Thoracic aorta (tissue), 2 donors: ENCODE measurements at places on chromosomes 13 and 19. TPM values are rescaled to one million over a fixed set of nuclear protein-coding genes. Genes with fewer than 3 reads are reported as not detected.

DNA sequence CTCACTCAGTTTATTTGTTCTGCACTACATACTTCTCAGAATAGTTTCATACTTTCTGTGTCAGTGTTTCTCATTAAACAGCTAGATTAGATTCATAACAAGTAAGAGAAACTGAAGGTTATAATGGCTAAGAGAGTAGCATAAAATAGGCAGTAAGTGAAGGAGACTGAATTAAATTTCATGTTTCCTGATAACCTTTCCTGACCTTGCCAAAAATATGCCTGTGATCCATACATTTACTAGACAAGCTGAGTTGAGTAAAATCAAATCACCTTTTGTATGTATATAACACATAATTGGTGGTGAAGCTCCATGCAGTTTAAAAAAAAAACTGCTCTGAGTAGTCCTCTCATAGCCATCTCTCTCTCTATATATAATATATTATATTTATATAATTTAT is 545.3 kb upstream of the PCDH20 start:
- no peaks in the 10 kb centered on the region for H3K4me1 ChIP-seq
- DNase-seq: no peak
- no peak overlapping the region for H3K4me3 ChIP-seq
- no peak overlapping the region for H3K27ac ChIP-seq
- H3K36me3 ChIP-seq: no peaks in the 10 kb centered on the region

GRCh38 chr19:35618857-35619256 is 6.3 kb downstream of the HAUS5 start:
- H3K4me1 ChIP-seq: no peaks in the 10 kb centered on the region
- no peak overlapping the region for H3K4me3 ChIP-seq
- no peaks in the 10 kb centered on the region for H3K36me3 ChIP-seq
- H3K27me3 ChIP-seq: no peaks in the 10 kb centered on the region
- no peak for DNase-seq

The ZNF296 gene
- total RNA-seq: 1.5 TPM

DNA sequence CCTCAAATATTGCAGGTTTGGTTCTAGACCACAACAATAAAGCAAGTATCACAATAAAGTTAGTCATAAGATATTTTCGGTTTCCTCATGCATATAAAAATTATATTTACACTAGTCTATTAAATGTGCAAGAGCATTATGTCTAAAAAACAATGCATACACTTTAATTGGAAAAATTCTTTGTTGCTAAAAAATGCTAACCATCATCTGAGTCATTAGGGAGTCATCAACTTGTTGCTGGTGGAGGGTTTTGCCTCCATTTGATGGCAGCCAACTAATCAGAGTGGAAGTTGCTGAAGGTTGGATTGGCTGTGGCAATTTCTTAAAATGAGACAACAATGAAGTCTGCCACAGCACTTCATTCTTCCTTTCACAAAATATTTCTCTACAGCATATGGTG is 422.3 kb upstream of the GPC6 start:
- no peak overlapping the region for H3K27ac ChIP-seq
- H3K4me3 ChIP-seq: no peak overlapping the region
- H3K27me3 ChIP-seq: no peaks in the 10 kb centered on the region

GRCh38 chr13:86085890-86086289 is 286.7 kb upstream of the SLITRK6 start:
- no peak overlapping the region for H3K4me3 ChIP-seq
- H3K4me1 ChIP-seq: no peaks in the 10 kb centered on the region
- H3K36me3 ChIP-seq: no peaks in the 10 kb centered on the region
- no peak overlapping the region for H3K27ac ChIP-seq

DNA sequence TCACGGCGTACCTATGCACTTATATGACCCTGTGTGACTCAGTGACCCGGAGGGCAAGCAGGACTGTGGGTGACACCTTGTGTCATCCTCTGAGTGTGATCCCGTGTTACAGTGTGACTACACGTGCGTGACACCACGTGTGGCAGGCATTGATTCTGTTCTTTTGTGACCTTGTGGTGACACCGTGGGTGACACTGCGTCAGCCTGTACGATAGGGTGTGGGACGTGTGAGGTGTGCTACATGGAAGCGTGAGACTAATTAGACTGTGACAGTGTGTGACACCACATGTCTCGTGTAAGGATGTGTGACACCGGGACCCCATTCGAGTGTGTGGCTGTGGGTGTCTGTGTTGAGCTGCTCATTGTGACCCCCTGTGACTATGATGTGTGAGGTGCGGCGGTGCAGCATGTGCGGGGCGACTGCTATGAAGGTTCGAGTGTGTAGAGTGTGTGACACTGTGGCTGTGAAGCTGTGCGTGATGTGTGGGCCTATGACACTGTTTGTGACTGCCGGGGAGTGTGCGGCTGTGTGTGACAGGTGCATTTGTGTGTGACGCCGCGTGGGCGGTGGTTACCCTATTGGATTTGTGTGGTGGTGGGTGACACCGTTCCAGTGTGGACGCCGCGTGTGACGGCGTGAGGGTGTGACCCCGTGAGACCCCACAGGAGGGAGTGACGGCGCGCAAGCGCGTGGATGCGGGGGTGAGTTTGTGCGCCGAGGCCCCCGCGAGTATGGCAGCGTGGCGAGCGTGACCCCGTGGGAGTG is 399 bp upstream of the SPTBN4 start:
- no peaks in the 10 kb centered on the region for H3K36me3 ChIP-seq
- no peak for DNase-seq

The SSC5D gene
- 4.3 TPM for total RNA-seq

DNA sequence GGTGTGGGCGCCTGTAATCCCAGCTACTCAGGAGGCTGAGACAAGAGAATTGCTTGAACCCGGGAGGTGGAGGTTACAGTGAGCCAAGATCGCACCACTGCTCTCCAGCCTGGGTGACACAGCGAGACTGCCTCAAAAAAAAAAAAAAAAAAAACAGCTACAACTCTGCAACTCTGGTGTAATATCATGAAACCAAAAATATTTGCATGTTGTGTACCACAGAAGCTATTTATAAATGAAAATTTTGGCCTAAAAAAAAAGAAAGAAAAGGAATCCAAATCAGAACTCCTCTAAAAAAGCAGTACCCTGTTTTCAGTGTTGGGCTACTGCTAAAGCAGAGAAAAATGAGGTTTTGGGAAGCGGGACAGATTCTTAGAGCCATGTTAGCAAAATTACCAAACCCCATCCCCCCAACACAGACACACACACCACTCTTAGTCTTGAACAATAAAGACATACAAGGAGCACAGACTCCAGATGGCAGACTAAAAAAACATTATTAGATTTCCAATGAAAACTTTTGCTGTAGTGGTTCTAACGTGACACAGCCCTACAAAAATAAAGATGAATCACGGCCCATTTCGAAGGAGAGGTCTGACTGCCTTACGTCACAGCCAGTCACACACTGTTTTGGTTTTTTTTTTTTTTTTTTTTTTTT is 51.5 kb downstream of the INSR start:
- peak overlapping the region; percentile 53 for H3K4me3 ChIP-seq
- no peaks in the 10 kb centered on the region for H3K36me3 ChIP-seq
- H3K27me3 ChIP-seq: no peaks in the 10 kb centered on the region
- peaks cover 56% of the 10 kb centered on the region for H3K4me1 ChIP-seq
- DNase-seq: peak; percentile 44

- H3K4me3 ChIP-seq: no peak overlapping the region
- H3K27ac ChIP-seq: no peak overlapping the region
These were observed 197.6 kb downstream of the MAB21L1 start for GRCh38 chr13:35278917-35279316.

The ZNF793 gene
- 12.1 TPM for total RNA-seq

The N4BP2L1 gene
- 31.7 TPM for total RNA-seq

The CEACAM7 gene
- not detected for total RNA-seq

GRCh38 chr13:113974304-113975281 is 717 bp upstream of the C13orf46 start:
- H3K27ac ChIP-seq: no peak overlapping the region
- H3K36me3 ChIP-seq: peaks cover 23% of the 10 kb centered on the region
- H3K27me3 ChIP-seq: no peaks in the 10 kb centered on the region

The UBE2S gene
- 16.3 TPM for total RNA-seq

- DNase-seq: no peak
- H3K4me1 ChIP-seq: peaks cover 18% of the 10 kb centered on the region
- H3K27me3 ChIP-seq: no peaks in the 10 kb centered on the region
- peaks cover 37% of the 10 kb centered on the region for H3K36me3 ChIP-seq
These were observed 580 bp downstream of the EIF3K start for GRCh38 chr19:38619361-38620174.

The SPPL2B gene
- 55.8 TPM for total RNA-seq

DNA sequence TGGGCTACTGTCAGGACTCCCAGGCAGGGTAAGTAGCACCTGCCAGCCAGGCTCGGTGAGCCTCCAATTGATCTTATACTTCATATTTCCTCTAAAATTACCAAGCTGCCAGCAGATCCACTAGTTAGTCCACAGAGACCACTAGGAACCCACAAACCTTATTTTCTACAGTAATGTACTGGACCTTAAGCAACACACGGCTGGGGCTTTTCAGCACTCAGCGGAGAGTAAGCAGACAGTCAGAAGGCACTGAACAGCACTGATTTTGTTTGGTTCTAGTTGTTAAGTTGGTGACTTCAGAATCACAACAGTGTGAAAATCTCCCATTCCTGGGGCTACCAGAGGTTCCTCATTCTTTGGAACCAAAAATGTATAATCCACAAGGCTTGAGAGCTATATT is 56.1 kb downstream of the MRPL57 start:
- H3K27ac ChIP-seq: no peak overlapping the region
- peak overlapping the region; percentile 44 for H3K4me3 ChIP-seq
- no peaks in the 10 kb centered on the region for H3K27me3 ChIP-seq
- H3K4me1 ChIP-seq: no peaks in the 10 kb centered on the region
- no peaks in the 10 kb centered on the region for H3K36me3 ChIP-seq
- DNase-seq: no peak

- no peaks in the 10 kb centered on the region for H3K27me3 ChIP-seq
- DNase-seq: no peak
- H3K27ac ChIP-seq: no peak overlapping the region
- H3K4me1 ChIP-seq: no peaks in the 10 kb centered on the region
- H3K4me3 ChIP-seq: no peak overlapping the region
These were observed 10.9 kb downstream of the APOC1 start for GRCh38 chr19:44925114-44925891.

GRCh38 chr19:49712397-49712859 is 21.5 kb downstream of the CPT1C start:
- H3K4me1 ChIP-seq: no peaks in the 10 kb centered on the region
- DNase-seq: no peak
- H3K27ac ChIP-seq: no peak overlapping the region
- no peaks in the 10 kb centered on the region for H3K27me3 ChIP-seq

- H3K27me3 ChIP-seq: no peaks in the 10 kb centered on the region
- DNase-seq: no peak
- H3K36me3 ChIP-seq: no peaks in the 10 kb centered on the region
- H3K4me3 ChIP-seq: no peak overlapping the region
- peaks cover 6% of the 10 kb centered on the region for H3K4me1 ChIP-seq
- no peak overlapping the region for H3K27ac ChIP-seq
These were observed 159.1 kb downstream of the KATNAL1 start for GRCh38 chr13:30148171-30148754.

DNA sequence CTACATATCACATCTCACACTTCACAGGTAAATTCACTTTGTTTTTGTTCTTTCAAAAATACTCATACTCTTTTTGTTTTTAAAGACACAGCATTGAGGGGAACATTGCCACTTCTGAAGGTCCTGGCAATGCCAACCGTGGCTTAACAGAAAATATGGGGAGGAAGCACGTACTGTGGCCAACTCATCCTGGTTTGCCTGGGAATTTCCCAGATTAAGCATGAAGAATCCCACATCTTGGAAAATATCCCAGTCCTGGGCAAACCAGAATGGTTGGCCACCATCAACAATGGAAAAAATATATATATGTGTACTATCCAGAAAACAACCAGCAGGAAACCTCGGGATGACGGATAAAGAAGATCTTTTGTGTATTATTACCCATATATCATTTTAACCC is 1032.2 kb upstream of the SLC10A2 start:
- H3K4me3 ChIP-seq: no peak overlapping the region
- no peaks in the 10 kb centered on the region for H3K27me3 ChIP-seq
- DNase-seq: no peak
- no peaks in the 10 kb centered on the region for H3K4me1 ChIP-seq
- no peak overlapping the region for H3K27ac ChIP-seq

The TEX29 gene
- total RNA-seq: not detected

The USHBP1 gene
- total RNA-seq: 3.5 TPM
